ENCODE measurements at places on chromosomes 4 and X.

- peak; percentile 24 for DNase-seq
Observed at GRCh38 chrX:106481341-106481740, 130.4 kb upstream of the RADX start.

GRCh38 chr4:141439223-141439622 lies 197.2 kb upstream of the IL15 start:
- no peak for DNase-seq

GRCh38 chr4:118337954-118338353 lies 14.8 kb downstream of the PRSS12 start:
- DNase-seq: no peak

- DNase-seq: no peak
Observed at GRCh38 chr4:69828828-69829227, 31.1 kb downstream of the SULT1E1 start.

DNA sequence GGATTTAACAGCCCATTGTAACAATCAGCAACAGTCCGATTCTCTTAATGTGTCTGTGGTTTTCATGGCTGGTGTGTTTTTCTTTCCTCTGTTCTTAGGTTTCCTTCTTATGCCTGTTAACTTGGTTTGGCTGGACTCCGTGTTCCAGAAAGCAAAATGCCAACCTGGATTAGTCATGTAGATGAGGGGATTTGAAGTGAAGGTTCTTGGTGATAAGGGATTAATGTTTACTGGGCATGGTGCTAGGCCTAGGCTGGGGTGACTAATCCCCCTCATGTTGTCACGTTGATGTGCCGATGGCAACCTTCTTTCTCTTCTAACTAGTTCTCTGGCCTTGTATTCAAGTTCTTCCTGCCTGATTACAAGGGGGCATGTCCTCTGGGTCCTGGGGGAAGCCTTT lies 85.9 kb downstream of the REPS2 start:
- no peak for DNase-seq

GRCh38 chr4:54229631-54230483 lies 764 bp downstream of the PDGFRA start:
- no peak for DNase-seq

- DNase-seq: no peak
Observed at GRCh38 chr4:156971676-156972378, at the start of gene PDGFC. Gene PDGFC (minus strand): TSS chr4:156971799. CDS start chr4:156970903, 896 bp downstream.

GRCh38 chr4:54635318-54635717 lies 22.4 kb upstream of the KIT start:
- DNase-seq: no peak

GRCh38 chr4:48167538-48168263 lies 33.7 kb upstream of the TXK start:
- no peak for DNase-seq

DNA sequence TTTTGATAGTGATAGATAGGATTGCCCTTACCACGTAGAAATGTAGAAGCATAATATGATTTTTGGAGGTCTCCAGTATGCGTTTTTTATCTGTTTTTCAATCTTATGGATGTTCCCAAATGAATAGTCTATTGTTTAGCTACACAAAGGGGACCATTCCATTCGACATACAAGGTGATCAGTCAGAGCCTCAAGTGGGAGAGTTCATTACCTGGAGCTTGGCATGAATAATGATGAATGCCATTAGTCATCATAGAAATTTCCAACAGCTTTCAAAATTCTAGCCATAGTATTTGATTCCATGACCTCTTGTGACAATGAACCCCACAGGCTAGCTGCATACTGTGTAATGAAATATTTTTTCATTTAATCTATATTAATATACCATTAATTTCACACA lies 123.6 kb downstream of the PDHA2 start:
- DNase-seq: no peak

- no peak for DNase-seq
Observed at GRCh38 chr4:158147151-158147550, 25.7 kb downstream of the GASK1B start.

DNA sequence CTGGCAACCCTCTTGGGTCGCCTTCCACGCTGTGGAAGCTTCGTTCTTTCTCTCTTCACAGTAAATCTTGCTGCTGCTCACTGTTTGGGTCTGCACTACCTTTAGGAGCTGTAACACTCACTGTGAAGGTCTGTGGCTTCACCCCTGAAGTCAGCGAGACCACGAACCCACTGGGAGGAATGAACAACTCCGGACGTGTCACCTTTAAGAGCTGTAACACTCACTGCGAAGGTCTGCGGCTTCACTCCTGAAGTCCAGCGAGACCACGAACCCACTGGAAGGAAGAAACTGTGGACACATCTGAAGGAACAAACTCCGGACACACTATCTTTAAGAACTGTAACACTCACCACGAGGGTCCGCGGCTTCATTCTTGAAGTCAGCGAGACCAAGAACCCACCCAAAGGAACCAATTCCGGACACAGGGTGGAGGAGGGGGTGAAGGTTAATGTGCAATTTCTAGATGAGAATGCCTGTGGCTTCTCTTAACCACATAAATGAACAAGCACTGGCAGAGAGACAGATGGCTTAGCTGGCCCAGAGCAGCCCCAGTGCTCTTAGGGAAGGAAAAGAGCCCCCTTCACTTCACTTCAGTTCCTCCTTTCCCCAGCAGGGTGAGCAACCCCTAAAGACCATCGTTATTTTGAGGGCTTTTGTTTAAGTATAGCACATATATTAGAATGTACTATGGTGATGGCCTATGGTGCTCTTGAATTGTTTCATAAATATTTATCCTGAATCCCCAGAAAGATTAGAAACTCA lies 73.0 kb downstream of the LUZP4 start:
- DNase-seq: peak; percentile 76

GRCh38 chr4:56804551-56804950 lies 16.9 kb downstream of the SPINK2 start:
- DNase-seq: peak; percentile 71

GRCh38 chrX:123876844-123877243 lies 17.0 kb downstream of the XIAP start:
- no peak for DNase-seq

GRCh38 chr4:41873380-41874295 lies 61.6 kb upstream of the TMEM33 start:
- DNase-seq: no peak
